ENCODE measurements at places on chromosomes 7 and 10.

- peak; percentile 60 for DNase-seq
- no peak overlapping the region for H3K27ac ChIP-seq
- H3K27me3 ChIP-seq, result no peaks in the 10 kb centered on the region
Measured at GRCh38 chr10:114470956-114471905, 66.9 kb upstream of the AFAP1L2 start.

- H3K27me3 ChIP-seq, result no peaks in the 10 kb centered on the region
- no peak overlapping the region for H3K4me3 ChIP-seq
Measured at GRCh38 chr10:94416896-94417295, 14.6 kb downstream of the TBC1D12 start.

GRCh38 chr10:124043310-124044142 is 49.9 kb downstream of the CHST15 start:
- peak; percentile 62 for DNase-seq
- no peaks in the 10 kb centered on the region for H3K27me3 ChIP-seq
- peak overlapping the region; percentile 13 for H3K4me3 ChIP-seq
- H3K27ac ChIP-seq, result peak overlapping the region; percentile 78
- peaks cover 77% of the 10 kb centered on the region for H3K4me1 ChIP-seq
- H3K36me3 ChIP-seq, result peaks cover 77% of the 10 kb centered on the region

DNA sequence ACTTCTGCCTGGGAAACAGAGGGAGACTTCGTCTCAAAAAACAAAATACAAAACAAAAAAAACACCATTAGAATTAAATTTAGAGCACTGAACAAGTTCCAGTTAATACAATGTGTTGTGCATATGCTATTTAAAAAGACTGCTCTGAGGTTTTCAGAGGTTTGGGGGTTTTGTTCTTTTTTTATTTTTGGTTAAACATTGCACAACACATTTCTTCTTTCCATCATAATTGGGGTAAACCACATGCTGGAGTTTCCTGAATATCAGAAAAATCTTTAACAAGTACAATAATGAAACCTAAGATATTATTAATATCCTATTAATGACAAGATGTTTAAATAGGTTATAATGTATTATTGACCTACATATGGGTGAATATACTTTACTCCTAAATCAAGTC is 26.3 kb downstream of the IGF2BP3 start:
- no peaks in the 10 kb centered on the region for H3K36me3 ChIP-seq
- no peaks in the 10 kb centered on the region for H3K27me3 ChIP-seq
- no peak overlapping the region for H3K27ac ChIP-seq
- H3K4me3 ChIP-seq, result no peak overlapping the region
- H3K4me1 ChIP-seq, result peaks cover 5% of the 10 kb centered on the region

DNA sequence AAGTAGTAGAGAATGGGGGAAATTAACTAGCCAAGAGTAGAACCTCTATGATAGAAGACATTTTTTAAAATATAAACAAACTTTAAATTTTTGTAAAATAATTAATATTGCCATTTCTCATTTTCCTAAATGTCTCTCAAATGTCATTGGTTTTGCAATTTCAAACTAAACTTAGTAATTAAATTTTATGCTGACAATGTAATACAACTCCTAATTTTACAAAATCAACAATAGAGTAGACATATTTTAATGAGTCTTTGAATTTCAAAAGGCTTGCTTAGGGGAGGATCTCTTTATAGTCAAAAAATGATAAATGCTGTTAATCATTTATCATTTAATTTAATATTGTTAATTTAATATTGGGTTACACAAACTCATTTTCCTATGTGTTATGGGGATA is 81.8 kb downstream of the ZWINT start:
- H3K27me3 ChIP-seq, result no peaks in the 10 kb centered on the region
- no peak for DNase-seq
- H3K4me3 ChIP-seq, result no peak overlapping the region
- H3K36me3 ChIP-seq, result no peaks in the 10 kb centered on the region

GRCh38 chr7:46360296-46360695 is 439.2 kb upstream of the IGFBP3 start:
- H3K4me1 ChIP-seq, result no peaks in the 10 kb centered on the region
- no peaks in the 10 kb centered on the region for H3K27me3 ChIP-seq
- H3K4me3 ChIP-seq, result no peak overlapping the region
- H3K27ac ChIP-seq, result no peak overlapping the region
- H3K36me3 ChIP-seq, result no peaks in the 10 kb centered on the region

DNA sequence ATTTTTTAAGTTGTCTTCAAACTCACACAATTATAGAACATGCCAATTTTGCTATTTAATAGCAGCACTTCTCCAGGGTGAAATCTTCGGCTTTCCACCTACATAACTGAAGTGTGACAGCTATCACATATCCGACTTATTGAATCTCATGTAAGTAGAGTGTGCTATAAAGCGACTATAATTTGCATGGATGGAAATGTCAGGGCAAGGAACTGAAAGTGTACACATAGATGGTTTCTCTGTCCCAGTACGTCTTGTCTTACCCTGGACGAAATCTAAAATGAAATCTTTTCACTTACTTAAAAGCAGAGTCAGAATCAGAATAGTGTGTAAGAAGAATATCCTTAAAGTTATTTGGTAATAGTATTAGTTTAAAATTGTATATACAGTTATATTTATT is 132.3 kb downstream of the THSD7A start:
- DNase-seq, result no peak
- no peak overlapping the region for H3K4me3 ChIP-seq

- DNase-seq, result no peak
- H3K4me3 ChIP-seq, result no peak overlapping the region
- no peaks in the 10 kb centered on the region for H3K27me3 ChIP-seq
- peaks cover 25% of the 10 kb centered on the region for H3K36me3 ChIP-seq
Measured at GRCh38 chr10:26457088-26457487, 18.9 kb downstream of the APBB1IP start.

DNA sequence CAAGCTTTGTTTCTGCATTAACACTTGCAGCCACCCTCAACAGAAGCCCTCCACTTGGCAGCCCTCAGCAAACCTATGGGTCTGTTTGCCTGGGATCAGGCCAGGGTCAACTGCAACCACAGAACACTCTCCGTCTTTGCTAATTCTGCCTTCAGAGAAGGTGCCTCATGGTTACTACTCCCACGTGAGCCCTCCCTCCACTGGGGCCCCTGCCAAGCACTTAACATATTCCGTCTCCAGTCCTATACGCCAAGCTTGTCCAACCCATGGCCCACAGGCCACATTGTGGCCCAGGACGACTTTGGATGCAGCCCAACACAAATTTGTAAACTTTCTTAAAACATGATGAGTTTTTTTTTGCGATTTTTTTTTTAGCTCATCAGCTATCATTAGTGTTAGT is 54.7 kb downstream of the HSPA12A start:
- H3K4me3 ChIP-seq, result no peak overlapping the region
- no peak overlapping the region for H3K27ac ChIP-seq
- DNase-seq, result no peak
- H3K4me1 ChIP-seq, result no peaks in the 10 kb centered on the region
- H3K27me3 ChIP-seq, result no peaks in the 10 kb centered on the region

DNA sequence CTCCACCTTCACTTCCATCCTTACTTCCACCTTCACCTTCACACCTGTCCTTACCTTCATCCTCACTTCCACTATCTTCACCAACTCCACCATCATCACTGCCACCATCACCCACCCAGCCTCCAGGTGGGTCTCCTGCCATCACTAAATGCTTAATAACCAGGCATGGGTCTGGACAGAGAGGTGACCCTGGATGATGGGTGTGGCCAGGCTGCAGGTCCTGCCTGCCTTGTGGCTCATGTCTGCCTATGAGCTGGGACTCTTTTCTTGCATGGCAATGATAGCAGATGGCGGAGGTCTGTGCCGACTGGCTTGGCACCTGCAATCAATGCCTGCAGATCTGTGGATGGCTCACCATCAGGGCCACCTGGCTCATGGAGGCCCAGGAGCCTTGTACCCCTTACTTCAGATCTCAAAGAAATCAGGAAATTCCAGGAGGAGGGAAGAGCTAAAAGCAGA is 60.1 kb upstream of the ELN start:
- H3K4me3 ChIP-seq, result no peak overlapping the region
- H3K27me3 ChIP-seq, result no peaks in the 10 kb centered on the region
- H3K27ac ChIP-seq, result peak overlapping the region; percentile 22
- no peak for DNase-seq
- no peaks in the 10 kb centered on the region for H3K36me3 ChIP-seq

- no peak for DNase-seq
- no peak overlapping the region for H3K4me3 ChIP-seq
- H3K27me3 ChIP-seq, result no peaks in the 10 kb centered on the region
- H3K27ac ChIP-seq, result no peak overlapping the region
- H3K4me1 ChIP-seq, result no peaks in the 10 kb centered on the region
Measured at GRCh38 chr10:82683945-82684344, 809.0 kb downstream of the NRG3 start.

- no peak overlapping the region for H3K27ac ChIP-seq
- no peaks in the 10 kb centered on the region for H3K27me3 ChIP-seq
- no peaks in the 10 kb centered on the region for H3K36me3 ChIP-seq
- H3K4me3 ChIP-seq, result no peak overlapping the region
- H3K4me1 ChIP-seq, result no peaks in the 10 kb centered on the region
Measured at GRCh38 chr10:25501912-25502311, 327.1 kb downstream of the GPR158 start.

GRCh38 chr10:58627392-58627791 is 114.7 kb downstream of the BICC1 start:
- no peaks in the 10 kb centered on the region for H3K27me3 ChIP-seq
- H3K27ac ChIP-seq, result no peak overlapping the region
- no peaks in the 10 kb centered on the region for H3K4me1 ChIP-seq

- peak overlapping the region; percentile 32 for H3K27ac ChIP-seq
- peak; percentile 28 for DNase-seq
- no peaks in the 10 kb centered on the region for H3K36me3 ChIP-seq
- no peak overlapping the region for H3K4me3 ChIP-seq
- H3K4me1 ChIP-seq, result peaks cover 44% of the 10 kb centered on the region
Measured at GRCh38 chr10:96584035-96584434, 2.8 kb downstream of the TM9SF3 start.

DNA sequence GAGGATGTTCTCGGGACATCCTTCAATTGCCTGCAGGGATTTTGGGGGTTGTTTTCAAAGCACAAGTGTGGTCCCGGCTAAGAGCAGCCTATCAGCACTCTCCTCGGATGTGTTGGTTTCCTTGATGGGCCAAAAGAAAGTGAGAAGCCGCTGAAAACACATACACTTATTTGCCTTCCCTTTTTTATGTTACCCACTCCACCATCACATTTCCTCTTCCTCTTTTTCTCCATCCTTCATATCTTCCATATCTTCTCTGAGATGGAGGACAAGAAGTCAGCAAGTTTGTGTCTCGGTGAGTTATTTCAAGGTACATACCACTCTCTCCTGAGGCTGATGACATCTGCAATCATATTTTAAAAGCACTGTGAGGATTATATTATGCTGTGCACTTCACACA is 64.0 kb downstream of the ZNF33B start:
- H3K36me3 ChIP-seq, result no peaks in the 10 kb centered on the region
- DNase-seq, result no peak
- no peaks in the 10 kb centered on the region for H3K4me1 ChIP-seq
- no peak overlapping the region for H3K4me3 ChIP-seq
- H3K27me3 ChIP-seq, result no peaks in the 10 kb centered on the region
- no peak overlapping the region for H3K27ac ChIP-seq

DNA sequence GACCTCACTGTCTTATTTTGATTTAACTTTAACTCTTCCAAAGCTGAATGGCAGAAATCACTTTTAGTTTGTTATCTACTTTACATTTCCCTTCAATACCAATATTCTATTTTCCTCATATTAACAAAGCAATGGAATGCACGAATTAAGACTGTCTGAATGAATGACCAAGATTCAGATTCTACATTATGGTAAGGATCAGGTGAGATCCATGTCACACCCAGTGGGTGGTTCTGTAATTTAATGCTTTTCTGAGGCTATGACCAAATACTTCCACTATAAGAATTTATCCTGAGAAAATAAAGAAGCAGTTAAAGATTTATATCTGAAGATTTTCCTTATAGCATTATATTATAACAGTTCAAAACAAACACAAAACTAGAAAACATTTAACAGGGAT is 90.2 kb upstream of the NUPR2 start:
- no peaks in the 10 kb centered on the region for H3K36me3 ChIP-seq
- no peak for DNase-seq
- no peaks in the 10 kb centered on the region for H3K4me1 ChIP-seq
- H3K27ac ChIP-seq, result no peak overlapping the region
- no peak overlapping the region for H3K4me3 ChIP-seq

GRCh38 chr10:14585287-14586193 is 189.2 kb downstream of the FAM107B start:
- H3K36me3 ChIP-seq, result peaks cover 8% of the 10 kb centered on the region
- DNase-seq, result no peak
- H3K4me3 ChIP-seq, result no peak overlapping the region
- peaks cover 39% of the 10 kb centered on the region for H3K4me1 ChIP-seq
- H3K27ac ChIP-seq, result no peak overlapping the region

GRCh38 chr7:20170633-20171032 is 46.6 kb downstream of the MACC1 start:
- H3K36me3 ChIP-seq, result no peaks in the 10 kb centered on the region
- H3K27me3 ChIP-seq, result no peaks in the 10 kb centered on the region
- no peaks in the 10 kb centered on the region for H3K4me1 ChIP-seq
- no peak overlapping the region for H3K27ac ChIP-seq
- no peak overlapping the region for H3K4me3 ChIP-seq

DNA sequence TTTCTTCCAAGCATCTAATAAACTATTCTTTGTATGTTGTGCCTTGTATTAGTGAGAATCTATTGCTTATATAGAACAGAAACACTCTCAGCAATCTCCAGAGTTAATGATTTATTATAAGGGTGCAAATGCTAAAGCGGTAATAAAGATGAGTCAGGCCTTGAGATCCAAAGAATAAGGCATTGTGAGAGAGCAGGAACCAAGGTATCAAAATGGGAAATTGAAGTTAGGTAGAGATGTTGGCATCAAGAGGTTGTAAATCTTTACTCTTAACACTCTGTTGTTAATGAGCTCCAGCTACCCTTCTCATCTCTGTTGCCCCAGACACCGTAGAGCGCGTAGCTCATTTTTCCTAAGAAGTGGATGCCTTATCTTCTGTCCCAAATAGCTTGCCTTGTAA is 375.2 kb downstream of the ARL4A start:
- no peaks in the 10 kb centered on the region for H3K27me3 ChIP-seq
- peaks cover 10% of the 10 kb centered on the region for H3K4me1 ChIP-seq
- no peak overlapping the region for H3K4me3 ChIP-seq
- no peak for DNase-seq

GRCh38 chr7:88357294-88357693 is 50.6 kb upstream of the STEAP4 start:
- no peaks in the 10 kb centered on the region for H3K36me3 ChIP-seq
- H3K27me3 ChIP-seq, result no peaks in the 10 kb centered on the region
- H3K4me3 ChIP-seq, result no peak overlapping the region
- no peak overlapping the region for H3K27ac ChIP-seq
- H3K4me1 ChIP-seq, result peaks cover 46% of the 10 kb centered on the region
- DNase-seq, result peak; percentile 41

DNA sequence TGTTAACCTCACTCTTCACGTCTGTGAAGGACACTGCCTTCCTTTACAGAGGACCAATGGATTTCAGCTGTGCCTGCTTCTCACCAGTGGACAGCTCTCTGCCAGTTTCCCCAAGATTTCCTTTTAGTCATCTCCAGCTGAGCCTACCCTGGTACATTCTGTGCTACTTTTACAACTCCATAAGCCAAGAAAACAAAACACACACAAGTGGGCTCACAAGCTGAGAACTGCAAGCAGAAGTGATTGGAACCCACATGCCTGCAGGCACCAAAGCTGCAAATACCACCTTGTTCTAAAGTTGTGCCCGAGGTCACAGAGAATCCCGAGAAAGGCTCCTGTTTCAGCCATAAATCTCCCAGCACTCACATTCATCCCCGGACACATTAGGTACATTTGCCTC is 636.8 kb downstream of the PHTF2 start:
- H3K4me1 ChIP-seq, result no peaks in the 10 kb centered on the region
- H3K27ac ChIP-seq, result no peak overlapping the region
- H3K4me3 ChIP-seq, result no peak overlapping the region
- no peaks in the 10 kb centered on the region for H3K27me3 ChIP-seq

- H3K36me3 ChIP-seq, result no peaks in the 10 kb centered on the region
- no peaks in the 10 kb centered on the region for H3K4me1 ChIP-seq
- H3K27ac ChIP-seq, result no peak overlapping the region
- no peak for DNase-seq
Measured at GRCh38 chr7:31077484-31078362, 25.6 kb downstream of the ADCYAP1R1 start.

All from CD14-positive monocyte (primary cell).